ENCODE measurements at places on chromosomes 7 and 10.

DNA sequence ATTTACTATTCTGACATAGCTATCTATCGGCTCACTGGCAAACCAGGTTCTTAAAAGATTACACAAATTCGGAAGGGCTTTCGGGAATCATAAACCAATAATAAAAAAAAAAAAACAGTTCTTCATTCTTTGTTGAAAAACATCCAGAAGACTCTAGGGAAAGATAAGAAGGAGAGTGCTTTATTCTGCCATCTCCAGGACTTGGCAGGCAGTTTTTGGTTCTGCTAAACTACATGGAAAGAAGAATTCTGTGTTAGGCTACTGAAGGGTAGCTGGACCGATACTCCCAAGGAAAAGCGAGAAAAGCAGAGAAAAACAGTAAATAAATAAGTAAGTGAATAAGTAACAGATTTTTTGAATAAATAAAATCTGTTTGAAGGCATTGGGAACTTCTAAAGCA lies 423.5 kb upstream of the KLF6 start:
- no peaks in the 10 kb centered on the region for H3K4me1 ChIP-seq
- no peak overlapping the region for H3K4me3 ChIP-seq
- no peak overlapping the region for H3K27ac ChIP-seq
- DNase-seq = no peak
- no peaks in the 10 kb centered on the region for H3K36me3 ChIP-seq
- H3K27me3 ChIP-seq = peaks cover 4% of the 10 kb centered on the region

- H3K27ac ChIP-seq = no peak overlapping the region
- DNase-seq = no peak
- H3K4me1 ChIP-seq = no peaks in the 10 kb centered on the region
- no peak overlapping the region for H3K4me3 ChIP-seq
Measured at GRCh38 chr7:115363916-115364315, 442.0 kb downstream of the MDFIC start.

GRCh38 chr10:29728541-29729049 lies 93.8 kb upstream of the SVIL start:
- H3K27ac ChIP-seq = no peak overlapping the region
- DNase-seq = no peak
- H3K36me3 ChIP-seq = peaks cover 2% of the 10 kb centered on the region
- H3K4me3 ChIP-seq = no peak overlapping the region
- peaks cover 8% of the 10 kb centered on the region for H3K4me1 ChIP-seq
- H3K27me3 ChIP-seq = no peaks in the 10 kb centered on the region

- peak overlapping the region; percentile 67 for H3K4me3 ChIP-seq
- peaks cover 11% of the 10 kb centered on the region for H3K36me3 ChIP-seq
- peak; percentile 77 for DNase-seq
- peak overlapping the region; percentile 94 for H3K27ac ChIP-seq
- peaks cover 71% of the 10 kb centered on the region for H3K4me1 ChIP-seq
Measured at GRCh38 chr7:94050046-94050445, 45.9 kb upstream of the BET1 start.

GRCh38 chr7:1160670-1161021 lies 650 bp upstream of the ZFAND2A start:
- no peak for DNase-seq
- peak overlapping the region; percentile 95 for H3K27ac ChIP-seq
- H3K4me3 ChIP-seq = peak overlapping the region; percentile 89
- H3K27me3 ChIP-seq = no peaks in the 10 kb centered on the region
- H3K4me1 ChIP-seq = peaks cover 9% of the 10 kb centered on the region

DNA sequence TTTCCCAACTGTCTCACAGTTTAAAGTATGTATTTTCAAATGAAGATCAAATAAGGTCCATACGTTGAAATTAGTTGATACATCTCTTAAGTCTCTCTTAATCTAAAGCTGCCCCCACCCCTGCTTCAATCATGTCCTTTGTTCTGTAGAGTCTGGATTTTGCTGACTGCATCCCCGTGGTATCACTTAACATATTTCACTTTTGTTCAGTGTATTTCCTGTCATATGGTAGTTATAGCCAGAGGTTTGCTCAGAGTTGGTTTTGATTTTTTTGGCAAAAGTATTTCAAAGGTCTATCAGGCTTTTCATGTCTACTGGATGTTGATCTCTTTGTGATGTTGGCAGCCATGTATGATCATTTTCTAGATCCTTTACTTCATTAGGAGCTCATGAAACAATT lies 54.4 kb upstream of the ARID5B start:
- H3K4me3 ChIP-seq = no peak overlapping the region
- H3K36me3 ChIP-seq = no peaks in the 10 kb centered on the region
- DNase-seq = no peak
- no peaks in the 10 kb centered on the region for H3K27me3 ChIP-seq
- H3K27ac ChIP-seq = no peak overlapping the region
- peaks cover 18% of the 10 kb centered on the region for H3K4me1 ChIP-seq

DNA sequence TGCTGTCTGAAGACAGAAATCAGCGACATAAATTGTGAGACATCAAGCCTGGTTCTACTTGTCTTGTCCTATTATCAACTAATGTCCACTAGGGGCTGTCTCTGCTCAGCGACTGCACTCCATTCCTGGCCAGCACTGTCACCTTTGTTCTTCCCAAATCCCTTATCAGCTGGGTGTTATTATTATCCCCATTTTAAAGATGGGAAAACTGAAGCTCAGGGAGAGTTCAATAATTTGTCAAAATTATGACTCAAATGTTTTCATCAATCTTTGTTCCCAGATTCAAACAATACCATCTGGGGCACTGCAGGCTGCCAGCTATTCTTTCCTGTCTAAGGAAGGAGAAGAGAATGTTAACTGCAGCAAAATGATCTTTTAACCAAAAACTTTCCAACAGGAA lies 431.6 kb upstream of the NFE2L3 start:
- no peaks in the 10 kb centered on the region for H3K4me1 ChIP-seq
- H3K4me3 ChIP-seq = no peak overlapping the region
- DNase-seq = no peak
- H3K27ac ChIP-seq = no peak overlapping the region
- H3K36me3 ChIP-seq = no peaks in the 10 kb centered on the region
- peaks cover 24% of the 10 kb centered on the region for H3K27me3 ChIP-seq

DNA sequence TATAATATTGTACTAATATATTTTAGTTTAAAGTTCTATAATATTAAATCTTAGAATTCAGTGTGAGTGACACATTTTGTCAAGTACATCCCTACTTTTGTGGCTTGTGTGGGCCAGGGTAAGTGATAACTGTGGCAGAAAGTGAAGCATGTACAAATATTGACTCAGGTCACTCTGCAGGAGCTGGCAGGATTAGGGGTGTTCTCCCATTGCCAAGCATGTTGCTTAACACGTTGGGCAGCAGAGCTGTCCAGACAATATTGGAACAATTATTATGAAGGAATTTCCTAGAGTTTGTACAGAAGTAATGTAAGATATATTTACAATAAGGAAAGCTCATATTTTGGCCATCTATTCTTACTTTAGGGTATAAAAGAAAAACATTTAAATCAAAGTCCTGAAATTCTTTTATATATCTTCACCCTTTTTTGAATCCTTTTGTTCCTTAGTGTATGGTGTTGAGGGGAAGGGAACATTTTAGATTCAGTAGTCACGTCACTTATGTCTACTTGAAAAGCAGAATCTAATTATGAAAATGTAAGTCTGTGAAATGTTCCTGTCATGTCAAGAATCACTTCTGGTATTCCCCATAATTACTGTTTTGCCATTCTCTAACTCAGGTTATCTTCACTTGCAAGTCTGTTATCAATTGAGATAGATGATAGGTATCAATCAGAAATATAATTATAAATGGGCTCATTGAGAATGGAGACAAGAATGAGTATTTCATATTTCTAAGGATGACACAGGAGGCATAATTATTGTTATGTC lies 4.0 kb downstream of the HDAC9 start:
- H3K36me3 ChIP-seq = peaks cover 40% of the 10 kb centered on the region
- DNase-seq = no peak
- no peaks in the 10 kb centered on the region for H3K27me3 ChIP-seq
- H3K4me1 ChIP-seq = peaks cover 58% of the 10 kb centered on the region

DNA sequence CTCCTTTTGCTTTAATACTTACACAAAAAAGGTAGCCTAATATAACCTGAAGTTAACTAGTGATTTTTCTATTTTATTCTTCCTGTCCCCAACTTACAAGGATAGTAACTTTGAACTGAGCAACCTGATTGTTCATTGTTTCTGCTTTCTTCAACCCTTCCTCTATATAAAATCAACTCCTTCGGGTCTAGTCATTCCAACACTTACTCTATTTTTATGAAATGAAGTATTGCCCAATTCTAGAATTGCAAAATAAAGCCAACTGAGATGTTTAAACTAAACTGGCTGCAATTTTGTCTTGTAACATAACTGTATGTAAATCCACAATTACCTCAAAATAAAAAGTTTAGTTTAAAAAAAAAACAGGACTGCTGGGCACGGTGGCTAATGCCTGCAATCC lies 20.3 kb upstream of the DNA2 start:
- no peaks in the 10 kb centered on the region for H3K27me3 ChIP-seq
- H3K36me3 ChIP-seq = peaks cover 46% of the 10 kb centered on the region
- no peak overlapping the region for H3K27ac ChIP-seq
- DNase-seq = no peak

- H3K27ac ChIP-seq = no peak overlapping the region
- H3K4me1 ChIP-seq = peaks cover 3% of the 10 kb centered on the region
- H3K4me3 ChIP-seq = no peak overlapping the region
- no peaks in the 10 kb centered on the region for H3K27me3 ChIP-seq
Measured at GRCh38 chr7:133699386-133699785, 427.8 kb upstream of the LRGUK start.

GRCh38 chr10:14360961-14361360 lies 30.2 kb upstream of the FRMD4A start:
- H3K27ac ChIP-seq = no peak overlapping the region
- no peak for DNase-seq

DNA sequence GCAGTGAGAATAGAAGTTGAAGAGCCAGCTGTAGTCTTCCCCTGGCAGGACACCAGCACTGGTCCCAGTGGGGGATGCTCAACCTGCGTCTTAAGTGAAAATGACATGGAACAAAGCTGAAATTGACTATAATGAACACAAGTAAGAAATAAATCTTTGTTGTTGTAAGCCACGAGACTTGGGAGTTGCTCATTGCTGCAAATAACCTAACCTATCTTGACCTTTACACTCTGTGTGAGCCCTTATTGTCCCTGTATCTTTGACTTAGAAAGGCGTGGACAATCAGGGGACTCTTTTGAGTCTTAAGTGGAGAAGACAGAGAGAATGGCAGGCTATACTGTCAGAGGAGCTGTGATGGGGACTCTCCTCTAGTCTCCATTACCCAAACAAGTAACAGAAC lies 16.9 kb downstream of the ZC3HAV1L start:
- H3K4me1 ChIP-seq = no peaks in the 10 kb centered on the region
- H3K36me3 ChIP-seq = peaks cover 19% of the 10 kb centered on the region
- no peak overlapping the region for H3K27ac ChIP-seq
- H3K4me3 ChIP-seq = no peak overlapping the region
- no peaks in the 10 kb centered on the region for H3K27me3 ChIP-seq

DNA sequence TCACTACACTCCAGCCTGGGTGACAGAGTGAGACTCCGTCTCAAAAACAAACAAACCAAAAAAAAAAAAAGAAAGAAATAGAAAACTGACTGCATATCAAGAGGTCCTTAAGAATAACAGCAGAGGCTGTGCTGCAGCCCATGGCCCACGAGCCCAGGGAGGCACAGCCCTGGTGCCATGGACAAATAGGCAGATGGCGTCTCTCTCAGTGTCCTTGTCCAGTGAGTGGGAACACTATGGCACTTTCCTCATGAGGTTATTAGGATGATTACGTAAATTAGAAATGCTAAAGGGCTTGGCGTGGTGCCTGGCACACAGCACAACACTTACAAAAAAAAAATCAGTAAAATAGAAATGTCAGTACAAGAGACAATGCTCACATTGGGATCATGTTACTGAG lies 33.4 kb upstream of the PFKP start:
- peaks cover 5% of the 10 kb centered on the region for H3K27me3 ChIP-seq
- DNase-seq = no peak
- H3K4me1 ChIP-seq = peaks cover 38% of the 10 kb centered on the region
- H3K36me3 ChIP-seq = peaks cover 16% of the 10 kb centered on the region
- H3K4me3 ChIP-seq = no peak overlapping the region

- no peak overlapping the region for H3K4me3 ChIP-seq
- no peak for DNase-seq
- H3K4me1 ChIP-seq = peaks cover 8% of the 10 kb centered on the region
- H3K27me3 ChIP-seq = peaks cover 52% of the 10 kb centered on the region
Measured at GRCh38 chr7:27140126-27140857, 3.2 kb downstream of the HOXA5 start.

DNA sequence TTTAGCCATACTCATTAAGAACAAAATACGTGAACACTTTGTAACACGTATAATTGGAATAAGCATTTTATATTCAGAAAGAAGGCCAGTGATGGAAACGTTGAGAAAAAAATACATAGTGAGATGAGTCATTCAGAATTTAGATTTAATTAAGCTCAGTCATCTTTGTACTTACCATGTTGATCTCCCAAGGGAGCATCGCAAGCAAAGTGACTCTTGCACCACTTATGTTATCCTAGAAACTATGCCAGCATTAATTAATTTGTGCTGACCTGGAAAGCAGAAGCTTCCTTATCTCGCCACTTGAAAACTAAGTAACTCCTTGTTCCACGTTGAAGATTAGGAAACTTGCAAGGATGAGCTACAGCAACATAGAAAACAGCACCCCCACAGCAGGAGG lies 9.7 kb upstream of the MPP7 start:
- peaks cover 8% of the 10 kb centered on the region for H3K4me1 ChIP-seq
- peaks cover 35% of the 10 kb centered on the region for H3K27me3 ChIP-seq
- DNase-seq = no peak
- H3K36me3 ChIP-seq = no peaks in the 10 kb centered on the region

- H3K4me3 ChIP-seq = no peak overlapping the region
- H3K27me3 ChIP-seq = no peaks in the 10 kb centered on the region
- no peak overlapping the region for H3K27ac ChIP-seq
- no peak for DNase-seq
Measured at GRCh38 chr7:158129037-158130022, 458.3 kb downstream of the PTPRN2 start.

DNA sequence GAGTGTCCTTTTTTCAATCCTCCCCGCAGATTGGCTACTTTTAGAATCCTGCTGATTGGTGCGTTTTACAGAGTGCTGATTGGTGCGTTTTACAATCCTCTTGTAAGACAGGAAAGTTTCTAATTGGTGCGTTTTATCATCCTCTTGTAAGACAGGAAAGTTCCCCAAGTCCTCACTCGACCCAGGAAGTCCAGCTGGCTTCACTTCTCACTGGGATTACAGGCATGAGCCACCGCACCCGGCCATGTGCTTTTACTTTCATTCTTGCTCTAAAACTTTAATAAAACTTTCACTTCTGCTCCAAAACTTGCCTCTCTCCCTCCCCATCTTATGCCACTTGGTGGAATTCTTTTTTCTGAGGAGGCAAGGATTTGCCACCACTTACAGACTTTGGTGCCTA lies 17.0 kb upstream of the WAPL start:
- H3K36me3 ChIP-seq = peaks cover 6% of the 10 kb centered on the region
- no peak overlapping the region for H3K4me3 ChIP-seq
- peaks cover 17% of the 10 kb centered on the region for H3K4me1 ChIP-seq
- H3K27me3 ChIP-seq = peaks cover 12% of the 10 kb centered on the region
- DNase-seq = peak; percentile 13
- peak overlapping the region; percentile 65 for H3K27ac ChIP-seq

DNA sequence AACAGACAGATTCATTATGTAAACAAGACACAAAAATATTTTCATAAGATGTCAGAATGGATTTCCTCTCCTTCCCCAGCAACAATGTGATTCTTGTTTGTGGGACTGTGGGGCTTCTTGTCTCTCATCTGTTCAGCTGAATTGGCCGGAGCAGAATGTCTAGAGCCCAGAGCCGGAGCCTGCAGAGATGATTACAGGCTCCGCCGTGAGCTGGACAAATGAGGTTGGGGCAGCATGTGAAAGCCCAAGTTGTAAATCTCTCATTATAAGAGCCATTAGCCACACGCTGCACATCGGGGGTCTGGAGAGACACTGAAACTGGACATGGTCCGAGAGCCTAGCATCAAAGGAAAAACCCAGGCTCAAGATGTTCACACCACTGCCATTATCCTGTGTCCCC lies 137.0 kb upstream of the ADAM12 start:
- H3K4me1 ChIP-seq = no peaks in the 10 kb centered on the region
- H3K27me3 ChIP-seq = peaks cover 7% of the 10 kb centered on the region
- H3K4me3 ChIP-seq = no peak overlapping the region
- no peaks in the 10 kb centered on the region for H3K36me3 ChIP-seq

Data from stimulated activated naive B cell treated with anti-CD40 and anti-IgM and Interleukin-4, amounts not matched to agents 10 μg/mL and 1 μg/mL and 100 μg/mL, for 72 hours (primary cell).